Stimulated activated CD8-positive, alpha-beta memory T cell treated with anti-CD3 and anti-CD28 coated beads, Interleukin-2, amount 100 ng/mL, for 48 hours (primary cell): ENCODE measurements at places on chromosomes 11 and 22.

DNA sequence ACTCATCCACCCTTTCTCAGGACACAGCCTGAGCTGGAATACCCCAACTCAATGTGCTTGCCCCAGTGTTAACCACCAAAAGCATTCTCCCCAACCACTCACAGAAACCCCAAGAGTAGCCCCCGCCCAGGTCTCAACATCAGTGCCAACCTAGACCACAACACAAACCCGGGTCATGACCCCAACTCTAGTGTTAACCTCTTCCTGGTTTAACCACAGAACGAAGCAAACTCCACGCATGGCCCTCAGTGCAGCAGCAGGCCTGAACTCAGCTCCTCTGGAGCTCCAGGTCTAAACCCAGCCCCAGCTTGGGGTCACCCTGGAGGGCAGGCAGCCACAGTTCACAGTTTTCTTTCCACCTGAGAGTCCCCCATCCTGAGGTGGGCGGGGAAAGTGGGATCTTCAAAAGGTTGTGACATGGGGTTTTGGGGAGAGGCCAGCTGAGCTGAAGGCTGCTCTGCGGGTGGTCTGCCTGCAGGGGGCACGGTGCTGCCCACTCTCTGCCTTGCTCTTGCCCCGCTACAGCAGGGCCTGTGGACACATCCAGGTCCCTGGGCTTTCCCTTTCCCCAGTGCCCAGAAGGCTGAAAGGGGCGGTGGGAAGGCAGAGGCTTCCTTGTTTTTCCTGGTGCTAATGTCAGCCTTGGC lies 37.9 kb downstream of the NECTIN1 start:
- DNase-seq: no peak

DNA sequence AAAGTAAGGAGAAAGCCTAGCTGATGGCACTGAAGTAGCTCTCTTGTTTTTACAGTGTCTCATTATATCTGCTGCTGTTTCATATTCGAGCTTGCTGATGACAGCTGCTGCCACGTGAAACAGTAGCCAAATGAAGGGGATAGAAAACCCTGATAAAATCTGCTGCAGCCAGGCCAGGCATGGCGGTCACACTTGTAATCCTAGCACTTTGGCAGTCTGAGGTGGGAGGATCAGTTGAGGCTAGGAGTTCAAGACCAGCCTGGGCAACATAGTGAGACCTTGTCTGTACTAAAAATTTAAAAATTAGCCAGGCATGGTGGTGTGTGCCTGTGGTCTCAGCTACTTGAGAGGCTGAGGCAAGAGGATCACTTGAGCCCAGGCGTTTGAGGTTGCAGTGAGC lies 13.4 kb downstream of the IFT46 start:
- DNase-seq: no peak

DNA sequence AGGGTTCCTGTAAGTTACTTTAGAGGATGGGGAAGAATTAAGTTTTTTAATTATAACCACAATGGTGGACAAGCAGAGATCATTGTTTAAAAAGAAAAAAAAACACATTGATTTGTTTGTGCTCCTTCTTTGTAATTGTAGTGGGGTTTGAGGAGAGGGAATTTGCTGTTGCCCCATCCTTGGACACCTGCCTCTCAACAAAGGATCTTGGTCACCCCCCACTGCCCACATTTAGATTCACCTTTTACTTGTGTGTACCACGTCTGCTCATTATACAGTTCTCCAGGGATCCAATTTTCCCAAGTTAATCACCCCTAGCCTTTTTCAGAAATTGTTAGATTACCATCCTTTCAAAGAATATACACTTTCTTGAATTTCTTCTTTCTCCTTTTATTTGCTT lies 53.0 kb downstream of the DNAJC24 start:
- DNase-seq: no peak

GRCh38 chr11:61911701-61912529 lies 5.5 kb downstream of the RAB3IL1 start:
- no peak for DNase-seq

DNA sequence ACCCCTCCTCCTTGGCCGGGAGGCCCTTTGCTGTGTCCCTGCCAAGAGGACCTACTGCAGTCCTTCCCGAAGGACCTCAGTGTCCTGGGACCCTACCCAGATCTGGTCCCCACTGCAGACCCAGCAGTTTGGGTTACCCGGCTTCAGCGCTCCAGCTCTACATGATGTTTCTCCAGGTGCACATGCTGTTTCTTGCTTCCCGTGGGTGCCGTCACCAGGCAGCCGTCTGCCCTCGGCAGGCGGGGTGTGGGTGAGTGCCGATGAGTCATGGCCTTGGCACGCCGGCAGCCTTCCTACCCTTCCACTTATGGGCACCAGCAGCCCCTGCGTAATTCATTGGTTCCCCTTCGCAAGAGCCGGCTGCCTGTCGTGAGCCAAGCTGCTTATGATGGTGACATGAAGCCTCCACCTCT lies 101.8 kb downstream of the BCR start:
- no peak for DNase-seq

DNA sequence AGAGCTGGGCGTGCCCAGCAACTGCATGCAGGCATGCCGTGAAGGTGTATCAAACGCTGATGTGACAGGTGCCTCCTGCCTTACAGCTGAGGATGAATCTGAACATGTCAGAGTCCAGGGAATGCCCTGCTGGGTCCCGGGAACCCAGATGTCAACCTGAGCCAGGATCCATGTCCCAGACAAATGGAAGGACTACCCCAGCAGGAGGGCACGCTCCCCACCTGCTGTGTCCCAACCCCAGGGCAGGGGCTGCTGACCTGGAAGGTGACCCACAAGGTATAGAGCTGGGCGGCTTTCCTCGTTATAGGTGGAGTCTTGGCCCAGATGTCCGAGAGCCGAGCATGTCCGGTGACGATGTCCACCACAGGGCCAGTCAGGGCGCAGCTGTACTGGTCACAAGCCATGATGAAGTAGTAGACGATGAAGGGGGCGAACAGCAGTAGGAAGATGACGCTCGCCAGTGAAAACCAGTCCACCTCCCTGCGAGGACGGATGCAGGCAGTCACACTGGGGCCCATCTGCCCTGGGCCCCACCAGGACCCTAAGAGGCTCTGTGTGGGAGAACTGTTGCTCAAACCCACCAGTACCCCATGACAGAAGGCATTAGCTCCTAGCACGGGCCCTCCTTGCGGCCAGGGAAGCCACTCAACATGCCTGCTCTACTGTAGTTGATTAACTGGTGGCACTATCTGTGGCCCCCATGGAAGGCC lies 4.3 kb downstream of the DHCR7 start:
- no peak for DNase-seq

DNA sequence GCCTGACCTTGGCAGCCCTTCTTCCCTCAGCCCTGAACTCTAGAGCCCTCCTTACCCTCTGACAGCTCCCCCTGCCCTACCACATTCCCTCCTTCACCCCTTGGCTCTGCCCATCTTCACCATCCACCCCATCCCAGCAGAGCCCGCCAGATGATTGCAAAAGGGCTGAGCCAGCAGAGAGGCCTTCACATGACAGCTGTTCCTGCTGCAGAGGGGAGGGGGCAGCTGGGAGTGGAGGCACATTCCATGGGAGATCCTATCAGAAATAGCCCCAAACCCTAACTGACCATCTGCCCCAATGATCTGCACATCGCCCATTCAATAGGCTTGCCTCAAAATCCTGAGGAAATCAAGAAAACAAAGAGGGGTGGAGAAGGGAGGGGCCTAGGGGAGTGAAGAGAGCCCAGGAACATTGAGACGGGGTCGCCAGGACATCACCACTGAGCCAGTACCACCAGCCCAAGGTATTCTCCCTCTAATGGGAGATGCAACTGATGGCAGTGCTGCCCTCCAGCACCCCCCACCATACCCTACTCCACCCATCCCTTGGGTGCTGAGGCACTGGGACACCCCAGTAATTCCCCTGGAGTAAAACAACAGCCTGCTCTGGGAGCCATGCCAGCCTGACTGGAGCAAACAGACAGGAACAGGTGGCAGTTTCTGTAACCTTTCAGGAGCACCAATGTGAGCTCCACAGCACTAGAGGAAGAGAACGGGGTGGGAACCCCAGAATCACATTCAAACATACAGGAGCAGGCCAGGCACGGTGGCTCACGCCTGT lies 8.0 kb upstream of the AHNAK start:
- DNase-seq: no peak

GRCh38 chr11:123116486-123116885 lies 54.5 kb upstream of the HSPA8 start:
- DNase-seq: no peak

DNA sequence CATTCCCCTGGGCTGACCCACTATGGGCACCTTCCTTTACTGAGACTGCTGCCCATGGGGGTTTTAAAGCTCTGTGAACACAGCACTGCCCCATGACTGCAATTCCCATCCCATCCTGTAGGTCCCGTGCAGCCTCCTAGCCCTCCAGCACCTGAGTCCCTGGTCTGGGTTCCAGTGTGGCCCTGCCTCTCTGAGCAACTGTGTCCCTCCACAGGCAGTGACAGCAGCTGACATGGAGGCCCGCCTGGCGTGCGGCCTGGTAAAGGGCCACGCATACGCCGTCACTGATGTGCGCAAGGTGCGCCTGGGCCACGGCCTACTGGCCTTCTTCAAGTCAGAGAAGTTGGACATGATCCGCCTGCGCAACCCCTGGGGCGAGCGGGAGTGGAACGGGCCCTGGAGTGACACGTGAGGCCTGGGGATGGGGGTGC lies 12.6 kb downstream of the OMP start:
- DNase-seq: no peak

- DNase-seq: no peak
Observed at GRCh38 chr11:70751142-70751734, 352.9 kb downstream of the CTTN start.

DNA sequence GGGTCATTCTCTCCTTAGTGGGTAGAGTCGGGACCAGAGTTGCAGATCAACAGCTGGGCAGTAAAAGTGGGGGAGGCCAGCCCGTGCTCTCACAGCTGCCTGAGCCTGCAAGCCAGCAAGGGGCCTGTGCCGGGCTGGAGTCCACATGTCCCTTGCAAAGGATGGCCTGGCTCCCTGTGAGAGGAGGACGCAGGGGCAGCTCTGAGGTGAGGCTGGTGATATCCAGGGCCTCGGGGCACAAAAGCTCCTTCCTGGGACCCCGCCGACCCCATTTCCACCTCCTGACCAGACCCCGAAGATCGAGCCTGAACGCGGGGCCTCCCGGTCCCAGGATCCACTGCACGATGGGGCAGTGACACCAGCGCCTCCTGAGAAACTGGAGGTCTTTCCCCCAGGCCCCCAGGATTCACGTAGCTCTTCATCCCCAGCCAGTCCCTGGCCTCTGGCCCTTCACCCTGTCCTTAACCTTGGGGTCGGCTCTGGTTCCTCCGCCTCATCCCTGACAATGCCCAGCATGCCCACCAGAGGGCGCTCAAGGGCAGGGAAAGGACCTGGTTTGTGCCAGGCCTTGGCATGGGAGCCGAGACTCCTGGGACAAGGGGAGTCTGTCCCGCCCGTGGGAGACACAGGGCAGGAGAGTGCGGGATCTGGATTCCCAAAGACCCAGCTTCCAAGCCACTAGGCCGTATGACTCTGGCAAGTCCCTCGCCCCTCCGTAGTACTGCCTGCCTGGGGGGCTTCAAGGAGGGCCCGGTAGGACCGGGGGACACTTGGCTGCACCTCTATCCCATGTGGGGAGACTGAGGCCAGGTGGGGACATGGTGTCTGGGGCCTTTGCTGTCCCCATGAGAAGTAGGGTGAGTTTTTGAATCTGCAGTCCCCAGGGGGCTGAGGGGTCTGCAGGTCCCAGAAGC lies 17.8 kb upstream of the WNT7B start:
- DNase-seq: peak; percentile 74

DNA sequence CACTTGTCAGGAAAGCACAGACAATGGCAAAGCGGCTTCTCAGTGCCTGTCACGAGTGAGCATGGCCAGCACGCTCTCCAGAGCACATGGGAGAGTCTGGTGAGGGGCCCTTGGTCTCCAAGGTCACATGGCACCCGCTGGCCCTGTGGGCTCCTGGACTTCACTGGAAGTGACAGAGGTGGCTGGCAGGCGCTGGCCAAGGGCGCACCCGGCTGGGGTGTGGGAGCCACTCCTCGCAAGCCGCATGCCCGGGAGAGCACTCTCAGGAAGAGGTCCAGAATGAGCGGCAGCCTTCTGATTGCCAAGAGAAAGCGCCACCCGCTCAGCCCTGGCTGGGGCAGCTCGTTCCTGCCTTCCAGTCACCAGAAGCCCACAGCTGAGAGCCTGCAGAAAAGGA lies 17.1 kb upstream of the MOB2 start:
- DNase-seq: no peak

GRCh38 chr11:120601536-120601935 lies 90.0 kb downstream of the GRIK4 start:
- DNase-seq: no peak

GRCh38 chr11:124536520-124536919 lies 6.9 kb downstream of the OR8B12 start:
- no peak for DNase-seq

DNA sequence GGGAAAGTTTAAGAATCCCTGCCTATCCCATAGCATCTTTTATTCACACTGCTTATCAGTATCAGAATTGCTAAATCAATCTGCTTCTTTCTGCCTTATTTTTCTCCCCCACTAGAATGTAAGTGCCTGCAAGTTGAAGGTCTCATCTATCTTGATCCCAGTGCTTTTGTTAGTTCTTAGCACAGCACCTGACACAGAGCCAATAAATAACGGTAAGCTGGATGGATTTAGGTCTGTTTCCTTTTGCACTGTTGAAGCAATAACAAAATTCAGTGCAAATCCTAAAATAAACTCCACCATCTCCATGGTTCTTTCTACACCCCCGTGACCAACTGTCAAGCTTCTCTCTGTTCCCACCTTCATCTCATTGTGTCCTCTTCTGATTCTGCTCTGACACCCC lies 36.7 kb upstream of the CD44 start:
- DNase-seq: no peak

- DNase-seq: no peak
Observed at GRCh38 chr22:24271386-24271854, 789 bp downstream of the SPECC1L start.
